Choroid plexus epithelial cell (primary cell): ENCODE measurements at places on chromosomes 6 and 20.

DNA sequence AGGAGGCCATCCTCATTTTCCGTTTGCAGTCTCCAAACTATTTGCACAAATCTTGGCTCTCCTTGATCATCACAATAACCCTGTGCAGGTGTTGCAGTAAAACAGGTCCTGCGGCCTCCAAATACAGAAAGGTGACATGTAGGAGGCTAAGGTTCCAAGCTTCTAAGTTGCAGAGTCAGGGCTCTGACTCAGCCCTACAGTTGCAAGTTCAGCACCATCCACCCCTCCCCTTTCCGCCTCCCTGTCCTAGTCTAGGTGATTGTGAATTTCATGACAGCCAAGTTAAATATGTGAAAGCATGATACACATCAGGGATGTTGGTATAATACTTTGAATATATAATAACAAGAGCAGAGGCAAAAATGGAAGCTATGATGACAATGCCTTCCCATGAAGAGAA is 317.3 kb upstream of the CDH4 start:
- DNase-seq = no peak

GRCh38 chr6:158232316-158233213 is 64.4 kb downstream of the GTF2H5 start:
- peak; percentile 62 for DNase-seq

- DNase-seq = no peak
Measured at GRCh38 chr6:119368921-119369320, 19.4 kb upstream of the MAN1A1 start.

DNA sequence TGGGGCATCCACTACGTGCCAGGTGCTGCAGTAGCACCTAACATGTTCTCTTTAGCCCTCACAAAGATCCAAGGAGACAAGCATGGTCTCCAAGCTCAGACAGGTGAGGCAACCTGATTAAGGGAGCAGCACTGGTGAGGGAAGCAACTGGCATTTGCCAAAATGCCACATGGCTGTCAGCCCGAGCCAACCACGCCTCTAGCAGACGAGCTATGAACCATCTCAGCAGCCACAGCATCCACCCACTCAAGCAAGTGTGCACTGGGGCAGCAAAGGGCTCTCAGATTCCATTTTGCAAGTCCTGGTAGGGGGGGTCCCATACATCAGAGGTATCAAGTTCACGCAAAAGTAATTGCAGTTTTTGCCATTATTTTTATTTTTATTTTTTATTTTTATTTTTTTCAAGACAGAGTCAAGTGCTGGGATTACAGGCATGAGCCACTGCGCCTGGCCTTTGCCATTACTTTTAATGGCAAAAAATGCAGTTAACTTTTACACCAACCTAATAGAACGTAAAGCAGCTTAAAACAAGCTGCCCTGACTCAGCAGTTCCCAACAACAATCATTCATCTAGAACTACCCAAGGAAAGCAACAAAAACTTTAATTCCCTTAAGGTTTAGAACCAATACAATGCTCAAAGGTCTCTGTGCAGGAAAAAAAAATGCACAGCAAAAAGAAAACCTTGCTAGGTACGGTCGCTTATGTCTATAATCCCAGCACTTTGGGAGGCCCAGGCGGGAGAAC is 36.3 kb upstream of the SPDEF start:
- DNase-seq = no peak

GRCh38 chr20:61120595-61121515 is 131.2 kb upstream of the CDH4 start:
- DNase-seq = peak; percentile 59

DNA sequence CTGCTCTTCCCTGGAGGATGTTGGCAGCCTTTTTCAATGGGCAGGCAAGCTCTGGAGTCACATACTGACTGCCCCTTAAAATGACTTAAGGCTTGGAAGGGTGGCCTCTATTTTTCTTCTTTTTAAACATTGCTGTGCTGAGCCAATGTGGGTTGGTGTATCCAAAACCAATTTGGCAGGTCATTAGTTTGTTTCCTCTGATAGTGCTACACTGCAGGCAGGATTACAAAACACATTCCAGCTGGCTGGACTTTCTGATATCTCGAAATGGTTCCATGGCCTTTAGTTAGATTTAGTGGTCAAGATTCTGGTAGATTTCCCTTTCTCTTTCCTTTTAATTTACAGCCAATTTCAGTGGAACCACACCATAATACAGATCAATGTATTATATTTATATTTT is 28.1 kb upstream of the BMP2 start:
- DNase-seq = no peak

GRCh38 chr6:8879334-8879733 is 444.0 kb upstream of the SLC35B3 start:
- no peak for DNase-seq

- DNase-seq = no peak
Measured at GRCh38 chr6:14713966-14714631, 531.8 kb upstream of the JARID2 start.

DNA sequence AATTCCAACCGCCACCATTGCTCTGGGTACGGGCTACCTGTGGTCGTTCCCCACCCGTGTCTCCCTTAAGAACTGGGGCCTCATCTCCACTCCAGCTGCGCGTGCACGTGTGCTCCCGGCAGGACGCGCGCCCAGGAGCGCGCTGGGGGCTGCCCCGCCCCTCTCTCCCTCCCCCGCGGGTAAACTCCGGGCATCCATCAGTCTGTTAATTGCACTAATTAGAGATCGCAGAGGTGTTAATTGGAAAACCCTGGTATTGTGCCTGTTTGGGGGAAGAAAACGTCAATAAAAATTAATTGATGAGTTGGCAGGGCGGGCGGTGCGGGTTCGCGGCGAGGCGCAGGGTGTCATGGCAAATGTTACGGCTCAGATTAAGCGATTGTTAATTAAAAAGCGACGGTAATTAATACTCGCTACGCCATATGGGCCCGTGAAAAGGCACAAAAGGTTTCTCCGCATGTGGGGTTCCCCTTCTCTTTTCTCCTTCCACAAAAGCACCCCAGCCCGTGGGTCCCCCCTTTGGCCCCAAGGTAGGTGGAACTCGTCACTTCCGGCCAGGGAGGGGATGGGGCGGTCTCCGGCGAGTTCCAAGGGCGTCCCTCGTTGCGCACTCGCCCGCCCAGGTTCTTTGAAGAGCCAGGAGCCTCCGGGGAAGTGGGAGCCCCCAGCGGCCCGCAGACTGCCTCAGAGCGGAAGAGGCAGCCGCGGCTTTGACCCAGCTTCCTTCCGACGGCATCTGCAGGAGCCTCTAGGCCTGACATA is 14.4 kb downstream of the FOXP4 start:
- no peak for DNase-seq

DNA sequence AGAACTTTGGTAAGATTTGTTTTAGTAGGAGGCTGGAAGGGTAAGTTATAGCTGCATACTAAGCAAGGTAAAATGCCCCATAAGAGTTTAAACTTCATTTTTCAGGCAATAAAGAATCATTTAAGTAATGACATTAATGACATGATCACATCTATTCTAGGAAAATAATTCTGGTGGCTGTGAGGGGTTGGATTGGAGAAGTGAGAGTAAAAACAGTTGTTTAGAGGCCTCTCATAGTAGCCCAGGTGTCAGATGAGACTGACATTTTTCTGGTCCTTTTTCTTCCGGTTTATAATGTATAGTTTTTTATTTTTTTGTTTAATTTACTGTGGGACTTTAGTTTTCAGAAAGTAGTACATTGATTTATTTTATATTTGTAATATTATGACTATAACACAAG is 40.8 kb downstream of the ITCH start:
- no peak for DNase-seq

- peak; percentile 40 for DNase-seq
Measured at GRCh38 chr6:18034798-18035202, 47.4 kb upstream of the KIF13A start.

DNA sequence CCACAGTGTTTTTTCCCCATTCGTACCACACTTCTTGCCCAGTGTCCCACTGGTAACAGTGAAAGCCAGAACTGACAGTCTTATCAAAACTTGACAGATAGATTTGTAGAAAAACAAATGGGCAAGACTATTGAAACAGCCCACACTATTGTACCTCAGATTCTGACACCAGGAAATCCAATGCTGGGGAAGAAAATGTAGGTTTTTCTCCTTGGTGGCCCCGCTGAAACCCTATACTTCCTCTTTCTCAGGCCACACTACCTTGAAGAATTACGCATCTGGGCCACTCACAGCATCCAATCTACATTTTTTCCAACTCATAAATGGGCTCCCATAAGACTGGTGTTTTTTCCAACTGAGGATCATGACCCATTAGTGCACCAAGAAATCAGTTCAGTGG is 90.9 kb upstream of the HDDC2 start:
- no peak for DNase-seq

DNA sequence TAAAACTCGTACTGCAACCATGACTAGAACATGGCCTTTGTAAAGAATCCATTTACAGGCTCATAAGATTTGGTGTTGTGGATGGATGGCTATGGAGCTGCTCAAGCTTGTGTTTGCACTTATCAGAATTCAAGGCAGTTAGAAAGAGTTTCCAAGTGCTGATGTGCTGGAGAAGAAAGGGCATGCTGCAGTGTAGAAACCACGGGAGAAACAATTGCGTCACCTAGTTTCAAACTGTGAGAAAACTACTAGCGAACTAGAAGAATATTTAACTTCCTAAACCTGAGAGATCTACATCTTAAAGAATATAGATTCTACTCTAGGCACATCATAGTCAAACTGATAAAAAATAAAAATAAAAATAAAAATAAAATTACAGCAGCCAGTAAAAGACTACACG is 116.2 kb downstream of the SGK1 start:
- DNase-seq = peak; percentile 70

DNA sequence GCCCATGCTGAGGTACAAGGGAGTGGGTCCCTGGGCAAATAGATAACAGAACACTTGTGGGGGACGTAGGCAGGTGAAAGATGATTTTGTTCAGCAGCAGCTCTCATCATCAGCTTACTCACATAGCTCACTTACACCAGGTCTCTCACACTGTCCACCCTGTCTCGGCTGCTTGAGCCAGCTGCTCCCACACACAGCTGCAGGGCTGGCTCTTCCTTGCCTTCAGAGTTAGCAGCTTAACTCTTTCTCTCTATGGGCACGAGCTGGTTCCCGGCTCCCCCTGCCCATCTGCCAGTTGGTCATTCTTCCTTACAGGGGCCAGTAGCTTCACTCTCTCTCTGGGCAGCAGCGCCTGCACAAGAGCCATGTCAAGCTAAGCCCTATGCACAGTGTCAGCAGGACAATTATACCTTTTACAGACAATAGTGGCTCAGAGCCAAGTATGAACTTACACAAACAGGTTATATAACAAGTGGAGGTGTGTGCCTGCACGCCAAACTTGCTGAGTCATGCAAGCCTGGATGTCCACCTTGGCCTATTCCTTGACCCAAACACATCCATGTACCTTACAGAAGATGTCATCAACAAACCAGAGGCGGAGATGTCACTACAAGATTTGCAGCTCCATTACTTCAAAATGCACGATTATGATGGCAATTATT is 18.7 kb downstream of the ZNF391 start:
- DNase-seq = no peak

DNA sequence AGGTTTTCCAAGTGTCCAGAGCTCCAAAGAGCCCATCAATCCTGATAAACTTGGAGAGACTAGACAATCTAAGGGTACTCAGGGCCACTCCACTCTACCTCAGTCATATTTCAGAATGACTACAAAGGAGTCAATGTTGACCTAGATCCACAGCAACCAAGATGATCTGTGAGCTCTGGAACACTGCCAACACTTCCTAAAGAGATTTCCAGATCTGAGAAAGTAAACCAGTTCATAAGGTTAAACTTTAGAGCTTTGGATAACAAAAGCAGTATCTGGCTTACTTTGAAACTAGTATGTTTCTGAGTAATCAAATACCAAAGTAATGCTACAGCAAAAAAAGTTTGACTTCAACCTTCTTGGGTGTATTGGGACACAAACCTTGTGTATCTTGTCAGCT is 122.7 kb downstream of the BTBD9 start:
- DNase-seq = peak; percentile 37

- no peak for DNase-seq
Measured at GRCh38 chr6:39451831-39452230, 129.3 kb upstream of the KCNK16 start.

GRCh38 chr6:132194529-132194928 is 206.7 kb downstream of the MOXD1 start:
- DNase-seq = no peak

- DNase-seq = no peak
Measured at GRCh38 chr6:147418523-147418922, 90.0 kb upstream of the SAMD5 start.

- no peak for DNase-seq
Measured at GRCh38 chr6:15990179-15990578, 138.7 kb upstream of the MYLIP start.

DNA sequence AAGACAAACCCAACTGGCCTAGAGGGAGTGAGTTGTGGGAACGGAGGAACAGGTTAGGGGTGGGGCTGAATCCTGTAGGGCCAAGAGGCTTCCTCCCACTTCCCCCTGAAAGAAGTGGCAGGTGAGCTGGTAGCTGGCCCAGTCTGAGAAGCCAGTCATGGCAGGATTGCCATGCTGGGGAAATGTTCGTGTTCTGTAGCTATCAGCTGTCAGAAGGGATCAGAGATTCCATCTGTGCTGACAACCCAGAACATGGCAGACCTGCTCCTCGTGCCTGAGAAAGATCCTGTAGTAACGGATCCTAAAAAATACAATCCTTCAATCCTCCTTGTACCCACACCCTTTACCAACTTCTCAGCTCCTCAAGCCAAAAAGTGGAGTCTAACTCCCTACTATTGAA is 43.0 kb downstream of the BANF2 start:
- DNase-seq = no peak

- no peak for DNase-seq
Measured at GRCh38 chr6:36120539-36120938, 9.8 kb upstream of the MAPK13 start.

GRCh38 chr6:105624021-105624420 is 221.1 kb upstream of the PREP start:
- DNase-seq = no peak

GRCh38 chr6:26660000-26660361 is 435 bp upstream of the ZNF322 start:
- peak; percentile 63 for DNase-seq

- DNase-seq = no peak
Measured at GRCh38 chr20:4896971-4897497, 104.3 kb downstream of the SLC23A2 start.

- DNase-seq = no peak
Measured at GRCh38 chr6:37802810-37803209, 16.7 kb upstream of the ZFAND3 start.

DNA sequence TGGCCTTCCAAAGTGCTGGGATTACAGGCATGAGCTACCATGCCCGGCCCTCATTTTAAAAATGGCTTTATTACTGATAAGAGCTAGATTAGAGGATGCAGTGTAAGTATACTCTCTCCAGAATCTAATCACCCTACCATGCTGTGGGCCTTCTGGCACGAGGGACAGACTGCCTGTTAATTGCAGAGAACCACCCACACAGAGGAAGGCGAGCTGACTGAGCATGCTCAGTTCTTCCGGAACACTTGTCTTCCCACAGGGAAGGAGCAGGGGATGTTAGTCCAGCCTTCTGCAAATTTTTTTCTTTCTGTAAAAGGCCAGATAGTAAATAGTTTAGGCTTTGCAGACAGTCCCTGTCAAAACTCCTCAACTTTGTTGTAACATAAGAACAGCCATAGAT is 48.9 kb downstream of the ALDH5A1 start:
- DNase-seq = no peak
